ENCODE measurements at places on chromosomes 7 and 10.

DNA sequence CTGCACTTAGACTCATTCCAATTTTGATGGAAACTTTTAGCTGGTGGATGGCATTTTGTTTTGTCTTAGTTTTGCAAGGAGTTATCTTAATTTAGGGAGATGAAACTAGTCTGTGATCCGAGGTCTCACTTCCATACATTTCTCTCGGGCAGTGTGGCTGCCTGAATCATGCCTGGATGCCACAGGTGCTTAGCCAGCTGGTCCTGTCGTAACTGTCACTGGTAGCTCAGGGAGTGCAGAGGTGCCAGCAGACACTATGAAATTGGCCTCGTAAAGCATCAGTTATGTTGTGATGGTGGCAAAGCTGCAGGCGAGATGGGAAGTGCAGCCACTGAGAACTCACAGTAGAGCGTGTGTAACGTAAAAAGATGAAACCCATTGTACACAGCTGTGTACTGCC lies 74.9 kb downstream of the EGFR start:
- no peak for ATAC-seq

- ATAC-seq: no peak
These were observed 542 bp downstream of the FBXL13 start for GRCh38 chr7:103073989-103074518.

- no peak for ATAC-seq
These were observed 570.4 kb upstream of the ANKRD30A start for GRCh38 chr10:36555036-36555435.

- no peak for ATAC-seq
These were observed 74.2 kb downstream of the MALSU1 start for GRCh38 chr7:23373151-23374004.

GRCh38 chr10:26938578-26938977 lies 77.8 kb upstream of the ABI1 start:
- ATAC-seq: no peak

- ATAC-seq: peak; percentile 56
These were observed 96.8 kb upstream of the PHYHIPL start for GRCh38 chr10:59079386-59080226.

DNA sequence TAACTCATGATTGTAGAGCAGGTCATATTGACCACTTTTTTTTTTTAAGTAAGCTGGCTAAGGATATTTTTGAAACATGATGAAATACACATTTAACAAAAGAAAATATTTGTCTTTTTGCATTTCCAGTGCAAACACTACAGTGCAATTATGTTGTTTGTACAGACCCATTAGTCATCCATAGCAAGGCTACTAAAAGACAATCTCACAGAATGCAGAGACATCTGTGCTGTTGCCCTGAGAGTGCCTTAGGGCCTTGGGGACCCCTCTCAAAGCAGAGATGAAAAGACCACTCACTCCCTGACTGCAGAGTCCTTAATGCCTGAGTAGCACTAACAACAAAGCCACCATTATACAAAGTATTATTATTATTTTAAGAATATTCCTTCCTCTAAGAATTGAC lies 104.5 kb downstream of the NRCAM start:
- peak; percentile 54 for ATAC-seq

DNA sequence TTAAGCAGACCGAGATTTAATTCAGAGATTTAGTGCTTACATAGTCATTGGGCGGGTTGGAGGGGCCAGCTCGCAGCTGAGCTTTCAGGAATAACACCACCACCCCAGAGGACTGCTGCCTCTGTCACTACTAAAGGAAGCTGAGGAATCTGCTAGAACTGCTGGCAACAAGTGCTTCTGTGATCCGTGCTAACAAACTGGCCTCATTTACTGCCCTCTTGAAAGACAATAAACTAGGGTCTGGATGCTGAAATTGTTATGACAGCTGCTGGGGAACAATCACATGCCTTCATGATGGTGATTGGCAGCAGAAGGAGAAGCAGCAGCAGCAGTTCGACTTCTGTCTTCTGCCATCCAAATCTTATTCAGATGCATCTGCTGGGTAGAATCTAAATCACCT lies 285.5 kb upstream of the TAC1 start:
- no peak for ATAC-seq

DNA sequence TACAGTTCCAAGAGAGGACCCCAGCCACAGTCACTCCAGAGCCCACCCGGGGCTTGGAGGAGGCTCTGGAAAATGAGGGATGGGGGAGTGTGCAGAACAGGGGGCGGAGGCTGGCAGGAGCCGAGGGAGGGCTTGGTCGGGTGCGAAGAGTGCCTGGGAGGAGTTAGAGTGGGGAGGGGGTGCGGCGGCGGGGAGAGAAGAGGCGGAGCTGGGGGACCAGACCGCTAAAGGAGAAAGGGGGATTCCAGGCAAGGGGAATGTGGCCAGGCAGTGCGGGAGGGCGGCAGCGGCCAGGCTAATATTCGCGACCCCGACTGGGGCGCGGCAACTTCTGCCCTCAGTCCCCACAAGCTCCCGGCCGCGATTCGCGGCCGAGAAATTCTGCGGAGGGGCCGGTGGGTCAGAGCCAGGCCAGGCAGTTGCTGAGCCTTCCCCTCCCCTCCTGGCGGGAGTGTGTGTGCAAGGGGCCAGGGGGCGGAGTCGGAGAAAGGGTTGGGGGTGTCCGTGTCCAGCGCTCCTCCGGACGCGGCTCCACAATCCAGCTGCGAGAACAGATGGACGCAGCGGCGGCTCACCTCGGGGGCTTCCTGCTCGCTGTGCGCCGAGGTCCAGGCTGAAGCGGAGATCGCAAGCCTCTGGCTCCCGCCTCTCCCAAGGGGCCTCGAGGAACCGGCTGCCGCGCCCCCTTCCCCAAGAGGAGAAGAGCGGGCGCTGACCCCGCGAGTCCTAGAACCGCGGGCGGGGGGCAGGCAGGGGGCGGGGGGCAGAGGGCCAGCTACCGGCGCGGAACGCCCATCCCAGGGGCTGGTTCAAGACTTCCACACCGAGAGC lies 612 bp upstream of the SLC18A3 start:
- ATAC-seq: peak; percentile 55

DNA sequence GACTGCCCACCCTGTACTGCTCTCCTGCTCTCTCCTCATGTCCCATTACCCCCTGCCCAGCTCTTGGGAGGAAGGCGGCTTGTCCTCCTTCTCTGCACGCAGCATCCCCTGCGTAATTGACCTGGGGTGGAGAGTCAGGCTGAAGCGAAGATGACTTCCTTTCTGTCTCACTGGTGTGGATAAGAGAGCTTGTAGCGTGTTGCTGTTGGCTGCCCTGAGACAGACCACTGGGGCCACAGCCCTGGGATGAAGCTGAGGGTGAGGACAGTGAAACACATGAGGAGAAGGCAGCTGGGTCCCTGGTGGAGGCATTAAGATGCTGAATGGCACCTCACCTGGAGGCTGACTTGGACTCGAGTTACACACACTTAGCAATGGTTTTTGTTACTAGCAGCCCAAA lies 310.3 kb upstream of the ZNF32 start:
- no peak for ATAC-seq

DNA sequence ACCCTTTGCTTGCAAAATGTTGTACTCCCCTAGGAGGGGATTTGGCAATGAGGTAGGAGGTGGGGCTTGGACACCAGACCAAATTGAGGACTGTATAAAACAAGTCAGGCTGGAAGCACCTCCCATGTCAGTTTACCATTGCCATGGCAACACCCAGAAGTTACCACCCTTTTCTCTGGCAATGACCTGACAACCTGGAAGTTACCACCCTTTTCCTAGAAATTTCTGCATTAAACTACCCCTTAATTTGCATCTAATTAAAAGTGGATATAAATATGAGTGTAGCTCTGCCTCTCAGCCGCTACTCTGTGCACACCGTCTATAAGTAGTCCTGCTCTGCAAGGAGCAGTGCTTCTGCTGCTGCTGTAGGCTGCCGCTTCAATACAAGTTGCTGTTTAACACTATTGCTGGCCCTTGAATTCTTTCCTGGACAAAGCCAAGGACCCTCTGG lies 7.8 kb upstream of the BLNK start:
- ATAC-seq: no peak

DNA sequence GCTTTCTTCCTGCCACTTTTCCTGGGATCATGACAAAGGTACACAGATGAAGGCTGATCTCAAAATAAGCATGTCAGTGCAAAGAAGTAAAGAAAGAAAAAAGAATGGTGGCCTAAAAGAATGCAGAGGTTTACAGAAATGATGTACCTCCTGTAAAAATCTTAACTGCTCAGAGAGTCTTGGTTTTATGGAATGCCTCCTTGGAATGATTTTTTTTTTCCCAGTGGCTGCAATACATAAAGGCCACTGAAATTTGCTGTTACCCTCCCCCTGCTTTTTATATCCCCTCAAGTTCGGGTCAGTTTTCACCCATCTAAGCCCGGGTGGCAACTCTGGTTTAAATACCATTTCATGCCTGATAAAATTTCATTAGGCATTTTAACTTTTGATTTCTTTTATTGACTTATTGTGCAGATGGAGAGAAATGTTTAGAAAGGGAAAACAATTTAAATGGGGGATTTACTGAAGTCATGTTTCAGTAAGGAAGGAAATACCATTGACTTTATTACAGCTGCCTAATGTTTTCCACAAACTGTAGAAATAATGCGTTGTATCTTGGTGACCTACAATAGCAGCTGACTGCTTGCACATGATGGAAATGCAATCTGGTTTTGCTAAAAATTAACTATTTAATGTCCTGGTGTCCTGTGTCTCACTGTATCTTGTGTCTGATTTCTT lies 102.5 kb downstream of the SAMD9 start:
- no peak for ATAC-seq

DNA sequence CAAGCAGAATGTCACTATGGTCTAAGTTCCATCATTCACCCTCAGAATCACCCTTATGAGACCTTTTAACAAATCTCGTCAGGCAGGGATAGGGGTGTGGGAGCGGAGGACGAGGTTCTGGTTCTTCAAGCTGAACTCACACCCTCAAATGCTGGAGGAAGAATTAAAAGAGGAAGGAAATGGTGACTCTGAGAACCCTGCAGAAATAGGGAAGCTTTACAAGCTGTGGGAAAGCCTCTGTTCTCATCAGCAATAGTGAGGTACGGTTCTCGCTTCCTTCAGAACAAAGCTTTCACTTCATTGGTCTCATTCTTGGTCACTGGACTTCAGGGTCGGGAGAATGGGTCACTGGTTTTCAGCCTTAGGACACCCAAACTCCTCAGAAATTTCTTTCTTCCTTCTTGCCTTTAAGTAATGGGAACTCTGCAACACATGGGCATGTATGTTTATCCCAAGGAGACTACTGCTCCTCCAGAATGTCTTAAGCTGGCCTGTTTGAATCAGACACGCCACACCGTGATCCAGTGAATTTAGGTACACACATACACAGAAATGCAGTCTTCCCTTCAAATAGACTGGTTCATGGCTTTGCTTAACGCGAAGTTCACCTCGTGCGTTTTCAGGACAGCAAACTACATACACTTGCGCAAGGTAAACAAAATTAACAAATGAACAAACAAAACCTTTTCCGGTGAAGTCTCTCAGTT lies 226.0 kb downstream of the SFMBT2 start:
- no peak for ATAC-seq

DNA sequence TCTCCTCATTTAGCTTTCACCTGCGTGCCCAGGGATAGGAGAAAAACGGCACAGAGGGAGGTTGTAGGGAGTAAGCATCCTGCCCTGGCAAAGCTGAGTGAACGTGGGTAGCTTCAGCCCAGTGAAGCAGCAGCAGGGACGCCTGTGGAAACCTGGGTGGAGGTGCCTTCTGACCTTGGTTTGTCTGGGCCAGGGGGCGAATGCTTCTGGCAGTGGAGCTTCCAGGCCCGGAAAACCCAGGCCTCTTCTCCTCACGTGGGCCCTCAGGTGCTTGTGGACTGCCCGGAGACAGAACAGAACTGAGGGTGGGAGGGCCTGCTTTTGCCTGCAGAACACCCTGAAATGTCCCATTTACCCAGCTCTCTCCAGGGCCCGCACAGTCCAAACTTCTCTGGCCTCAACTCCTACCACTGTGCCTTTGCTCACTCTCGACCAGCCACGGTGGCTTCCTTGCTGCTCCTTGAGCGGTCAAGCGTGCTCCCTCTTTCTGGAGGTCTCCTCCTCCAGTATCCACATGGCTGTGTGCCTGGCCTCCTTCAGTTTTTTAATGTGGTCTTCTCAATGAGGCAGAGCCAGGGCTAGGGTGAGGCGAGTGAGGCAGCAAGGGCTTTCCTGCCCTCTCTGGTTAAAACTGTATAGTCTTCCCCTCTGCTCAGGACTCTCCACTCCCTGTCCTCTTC lies 62.4 kb downstream of the TMEM209 start:
- ATAC-seq: no peak

GRCh38 chr10:62818426-62819011 lies 2.4 kb upstream of the EGR2 start:
- no peak for ATAC-seq

DNA sequence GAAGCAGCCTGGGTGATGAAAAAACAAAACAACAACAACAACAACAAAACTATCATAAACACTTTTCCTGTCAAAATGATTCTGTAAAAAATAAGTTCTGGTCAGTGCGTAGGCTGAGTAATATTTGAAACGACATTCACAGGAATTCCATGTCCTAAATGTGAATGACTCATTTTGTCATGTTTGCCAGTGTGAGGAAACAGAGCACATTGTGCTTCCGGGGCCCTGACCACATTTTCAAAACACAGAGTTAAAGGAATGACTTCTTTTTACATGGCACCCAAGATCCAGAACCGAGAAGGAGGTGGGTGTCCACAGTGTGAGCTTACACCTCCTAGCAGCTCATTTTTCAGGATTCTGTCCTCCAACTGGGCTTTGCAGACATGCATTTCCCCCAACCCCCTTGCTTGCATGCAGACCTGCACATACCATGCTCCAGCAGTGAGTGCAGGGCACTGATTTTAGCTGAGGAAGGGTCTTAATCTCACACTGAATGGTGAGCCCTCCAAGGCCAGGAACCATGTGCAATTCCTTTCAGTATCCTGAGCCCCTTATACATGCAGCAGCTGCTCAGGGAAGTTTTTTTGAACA lies 3.0 kb downstream of the CLRN3 start:
- ATAC-seq: peak; percentile 37

GRCh38 chr10:88288320-88289059 lies 294.6 kb downstream of the RNLS start:
- peak; percentile 68 for ATAC-seq

DNA sequence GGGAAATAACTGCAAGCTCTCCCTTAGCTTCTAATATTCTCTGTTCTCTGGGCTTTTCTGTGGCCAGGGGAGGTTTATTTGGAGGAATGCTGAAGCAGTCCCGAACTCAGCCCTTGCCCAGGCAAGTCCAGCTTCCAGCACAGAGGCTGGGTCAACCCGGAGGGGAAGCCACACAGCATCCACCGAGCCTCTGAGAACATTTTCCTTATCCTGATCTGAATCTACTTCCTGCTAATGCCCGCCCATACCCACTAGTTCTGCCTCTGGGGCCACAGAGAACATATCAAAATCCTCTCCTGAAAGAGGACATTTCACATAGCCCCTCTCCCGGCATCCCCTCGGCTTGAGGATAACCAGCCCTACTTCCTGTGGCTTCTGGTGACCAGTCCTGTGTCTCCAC lies 31.1 kb downstream of the SH3PXD2A start:
- ATAC-seq: peak; percentile 37

- ATAC-seq: no peak
These were observed 2.8 kb downstream of the RBM17 start for GRCh38 chr10:6091630-6092029.

DNA sequence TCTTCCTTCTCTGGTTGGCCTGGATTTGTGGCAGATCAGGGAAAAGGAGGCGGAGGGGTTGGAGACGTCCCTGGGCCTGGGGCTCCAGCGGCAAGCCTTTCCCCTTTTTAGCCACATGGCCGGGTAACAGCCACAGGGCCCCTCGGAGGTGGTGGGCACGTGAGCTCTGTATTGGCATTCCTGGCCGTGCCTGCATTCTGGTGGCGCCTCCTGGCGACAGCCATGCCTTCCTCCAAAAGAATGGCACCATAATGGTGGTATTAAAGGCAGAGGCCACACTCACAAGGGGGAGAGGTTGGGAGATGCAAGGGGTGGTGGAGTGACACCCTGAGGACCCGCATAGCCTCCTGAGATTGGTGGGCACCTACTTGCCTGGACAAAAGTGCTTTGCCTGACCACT lies 3.0 kb upstream of the AQP1 start:
- ATAC-seq: no peak
